ENCODE measurements at places on chromosomes 2 and 18.
A peak's percentile ranks its signal among the peaks of the same experiment; 100 is the strongest.

GRCh38 chr2:73290049-73290839, 3.1 kb downstream of the EGR4 start:
- peak; percentile 34 for DNase-seq

GRCh38 chr2:55089726-55090125, 39.5 kb upstream of the RTN4 start:
- DNase-seq = no peak

GRCh38 chr2:68907920-68908253, 36.7 kb upstream of the BMP10 start:
- no peak for DNase-seq

GRCh38 chr18:13616041-13616440, 110.3 kb downstream of the FAM210A start:
- DNase-seq = no peak

All from activated T-cell treated with anti-CD3 and anti-CD28 coated beads for 4 hours (primary cell).